Hematopoietic multipotent progenitor cell treated with erythropoietin and hydrocortisone succinate and interleukin-3 and kit ligand, for 6 days (in vitro differentiated cells): ENCODE measurements at places on chromosomes 4 and X.
A peak's percentile ranks its signal among the peaks of the same experiment; 100 is the strongest.

GRCh38 chr4:79295086-79295485, 30.8 kb downstream of the NAA11 start:
- DNase-seq, result no peak

DNA sequence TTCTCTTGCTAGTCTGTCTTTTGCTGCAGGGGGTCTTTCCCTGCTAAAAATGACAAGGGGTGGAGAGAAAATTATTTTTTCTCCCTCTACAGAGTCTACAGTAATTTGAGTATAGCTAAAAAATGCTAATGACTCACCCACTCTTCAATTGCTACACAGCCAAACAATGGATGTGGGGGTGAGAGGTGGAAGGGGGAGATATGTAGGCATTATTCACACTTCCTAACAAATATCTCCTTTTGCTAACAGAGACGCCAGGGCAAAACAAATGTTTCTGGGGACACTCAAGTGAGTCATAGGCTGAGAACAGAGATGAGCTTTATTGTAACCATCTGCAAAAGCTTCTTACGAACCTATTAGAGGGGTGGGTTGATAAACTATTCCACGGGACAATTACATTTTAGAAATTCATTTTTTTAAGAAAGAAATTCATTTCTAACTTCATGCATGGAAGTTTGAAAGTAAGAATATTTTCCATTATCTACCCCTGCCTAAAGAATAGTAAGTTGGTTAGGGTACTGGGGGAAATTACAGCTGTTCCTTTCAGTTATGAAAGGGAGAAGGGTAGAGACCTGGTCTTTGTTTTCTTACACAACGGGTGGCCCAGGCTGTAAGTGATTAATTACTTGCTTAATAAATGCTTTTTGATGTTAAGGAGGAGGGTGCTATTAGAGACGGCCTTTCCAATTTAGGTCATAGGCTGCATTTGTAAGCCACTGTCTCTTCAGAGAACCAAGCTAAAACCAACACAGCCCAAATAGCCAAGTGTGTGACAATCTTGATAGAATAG, 12.8 kb downstream of the SCD5 start:
- no peak for DNase-seq

DNA sequence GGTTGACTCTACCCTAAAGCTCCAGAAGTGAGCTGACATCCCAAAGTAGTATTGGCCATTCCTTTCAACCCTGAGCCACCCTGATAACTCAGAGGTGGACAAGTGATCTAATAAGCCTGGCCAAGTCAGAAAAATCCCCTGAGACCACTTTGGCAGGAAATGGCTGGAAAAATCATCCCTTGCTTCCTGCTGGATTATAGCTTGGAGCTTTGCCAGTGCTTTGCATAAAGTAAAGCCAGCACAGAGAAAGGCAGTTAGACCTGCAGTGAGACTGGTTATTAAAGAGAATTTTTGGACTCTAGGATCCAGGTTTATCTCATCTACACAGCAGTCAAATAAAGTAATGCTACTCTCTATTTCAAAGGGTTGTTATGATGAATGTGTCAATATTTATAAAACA, 6.4 kb downstream of the CXCL3 start:
- no peak for DNase-seq

GRCh38 chr4:158006990-158007389, 165.8 kb downstream of the GASK1B start:
- peak; percentile 61 for DNase-seq

GRCh38 chrX:114344756-114345349, 239.0 kb upstream of the HTR2C start:
- DNase-seq, result peak; percentile 56

DNA sequence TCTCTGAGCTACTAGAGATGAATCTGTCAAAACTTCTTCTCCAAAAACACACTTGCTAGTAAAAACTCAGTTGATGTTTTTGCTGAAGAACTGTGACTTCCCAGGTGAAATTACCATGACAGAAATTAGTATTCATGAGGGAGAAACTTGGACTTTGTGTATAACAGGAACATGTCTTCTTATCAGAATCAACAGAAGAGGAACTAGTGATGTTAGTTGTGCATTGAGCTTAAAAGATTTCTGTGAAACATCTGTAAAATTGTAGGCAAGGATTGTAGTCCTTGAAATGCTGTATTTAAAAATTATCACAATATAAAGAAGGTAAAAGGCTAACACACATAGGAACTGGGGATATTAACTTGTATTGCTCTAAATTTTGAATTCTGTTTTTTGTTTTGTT, 11.3 kb downstream of the FAM241A start:
- DNase-seq, result peak; percentile 52
